ENCODE measurements at places on chromosomes 3 and 15.

GRCh38 chr15:101025896-101026631 lies 106.9 kb downstream of the LRRK1 start:
- peak; percentile 52 for DNase-seq

DNA sequence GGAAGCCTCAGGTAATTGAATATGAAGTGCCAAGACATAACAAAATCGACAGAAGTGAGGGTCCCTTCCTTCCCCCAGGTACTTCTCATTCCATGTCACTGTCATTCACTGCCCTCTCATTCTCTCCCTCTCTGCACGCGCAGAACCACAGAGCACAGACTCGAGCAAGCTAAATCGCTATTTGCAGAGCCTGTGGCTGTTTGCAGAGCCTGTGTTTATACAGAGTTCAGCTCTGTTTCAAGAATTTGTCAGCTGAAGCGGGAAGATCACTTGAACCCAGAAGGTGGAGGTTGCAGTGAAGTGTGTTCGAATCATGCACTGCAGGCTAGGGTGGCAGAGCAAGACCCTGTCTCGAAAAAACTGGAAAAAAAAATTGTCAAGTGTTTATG lies 2.5 kb downstream of the VILL start:
- DNase-seq: no peak

DNA sequence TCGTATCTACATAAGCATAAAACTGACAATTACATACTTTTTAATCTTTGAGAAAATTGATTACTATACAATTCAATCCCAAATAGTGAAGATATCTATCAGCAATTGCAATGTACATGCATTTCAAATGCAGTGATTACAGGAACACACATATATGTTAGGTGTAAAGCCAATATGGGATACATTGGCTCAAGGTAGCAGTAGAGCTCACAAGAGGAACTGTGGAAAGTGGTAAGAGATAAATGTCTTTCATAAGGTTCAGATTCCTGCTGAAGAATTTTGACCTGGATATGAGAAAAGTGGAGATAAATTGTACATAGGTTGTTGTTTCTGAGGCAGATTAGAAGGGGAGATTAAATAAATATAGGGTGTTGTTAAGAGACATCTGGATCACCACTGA lies 1280.5 kb downstream of the OTOL1 start:
- DNase-seq: no peak

GRCh38 chr3:153172796-153173757 lies 11.1 kb downstream of the RAP2B start:
- DNase-seq: no peak

DNA sequence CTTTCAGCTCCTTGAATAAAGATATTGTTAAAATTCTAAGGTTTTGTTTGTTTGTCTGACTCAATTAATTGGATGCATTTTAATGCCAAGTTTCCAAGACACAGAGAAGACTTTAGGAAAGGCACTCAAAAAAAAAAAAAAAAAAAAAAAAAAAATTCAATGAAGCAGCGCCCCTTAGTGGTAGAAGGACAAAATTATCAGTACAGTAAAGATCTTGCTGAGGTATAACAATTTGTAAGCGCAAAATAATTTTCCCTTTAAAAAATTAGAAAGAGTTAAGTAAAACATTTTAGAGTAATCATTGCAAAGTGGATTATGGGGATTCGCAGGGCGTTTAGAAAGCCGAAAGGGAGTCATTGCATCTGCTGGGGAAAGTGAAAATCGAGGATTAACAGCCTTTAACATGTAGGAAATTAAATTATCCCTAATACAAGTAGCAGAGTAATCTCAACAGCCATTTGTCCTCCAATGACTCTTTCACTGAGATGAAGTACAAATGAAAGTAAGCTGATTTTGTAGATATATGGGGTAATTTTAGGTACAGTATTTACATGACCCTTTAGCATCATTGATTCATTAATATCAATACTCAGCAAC lies 5.8 kb upstream of the DIS3L start:
- DNase-seq: no peak

DNA sequence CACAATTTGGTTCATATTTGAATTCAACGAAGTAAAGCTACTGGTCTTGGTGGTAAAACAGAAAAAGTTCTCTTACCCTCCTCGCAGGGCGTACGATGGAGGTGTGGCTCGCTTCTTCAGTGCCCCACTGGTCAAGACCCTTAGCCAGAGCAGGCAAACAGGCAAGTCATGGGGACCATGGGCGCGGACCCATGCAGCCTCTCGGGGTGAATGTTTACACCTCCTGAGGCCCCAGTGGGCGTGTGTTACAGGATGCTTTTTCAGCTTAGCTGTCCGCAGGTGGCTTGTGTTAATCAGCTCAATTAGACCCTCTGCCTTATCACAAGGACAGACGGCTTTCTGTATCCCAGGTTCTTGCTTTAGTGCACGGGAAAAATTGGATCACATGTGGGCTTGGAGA lies 991.8 kb downstream of the GBE1 start:
- DNase-seq: no peak

GRCh38 chr3:34155108-34155507 lies 356.7 kb downstream of the PDCD6IP start:
- no peak for DNase-seq

- no peak for DNase-seq
Observed at GRCh38 chr15:50067254-50067653, 51.8 kb downstream of the ATP8B4 start.

- DNase-seq: no peak
Observed at GRCh38 chr3:194139814-194140391, 4.0 kb downstream of the HES1 start.

DNA sequence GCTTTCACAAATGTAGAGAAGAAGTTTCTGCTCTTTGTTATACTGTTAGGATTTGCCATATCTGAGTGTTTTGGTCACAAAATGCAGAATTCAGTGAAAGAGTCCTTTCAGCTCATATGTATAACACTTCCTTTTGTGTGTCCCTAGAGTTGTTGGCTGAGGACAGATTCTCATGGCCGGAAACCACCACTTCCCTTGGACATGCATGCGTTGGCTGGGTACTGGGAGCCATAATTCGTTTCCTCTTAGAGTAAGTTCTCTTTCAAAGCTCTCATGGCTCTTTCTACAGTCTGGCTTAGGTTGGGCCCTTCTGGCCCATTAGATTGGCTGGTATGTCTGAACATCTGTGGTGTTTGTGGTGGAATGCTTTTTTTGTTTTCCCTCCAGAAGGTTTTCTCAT lies 298.5 kb downstream of the DIPK2A start:
- no peak for DNase-seq

GRCh38 chr15:70538278-70538677 lies 225.1 kb downstream of the UACA start:
- no peak for DNase-seq

- no peak for DNase-seq
Observed at GRCh38 chr3:14875411-14876175, 56.8 kb downstream of the FGD5 start.

DNA sequence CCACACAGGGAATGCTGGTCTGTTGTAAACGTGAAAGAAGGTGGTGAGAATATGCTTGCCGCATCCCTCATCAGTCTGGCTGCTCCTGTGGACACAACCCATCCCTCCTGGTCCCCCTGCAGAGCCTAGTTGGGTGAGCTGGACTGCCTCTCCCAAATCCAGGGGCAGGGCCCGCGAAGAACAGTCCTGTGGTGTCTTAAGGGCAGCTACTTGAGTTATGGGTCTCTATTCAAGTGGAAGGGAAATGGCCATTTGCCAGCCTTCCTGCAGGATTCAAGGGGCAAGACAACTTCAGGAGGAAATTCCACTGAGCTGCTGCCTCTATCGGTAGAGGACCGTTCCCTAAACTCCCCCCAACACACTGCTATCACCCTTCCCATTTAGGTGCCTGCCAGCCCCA lies 98.9 kb downstream of the IQSEC1 start:
- DNase-seq: no peak

GRCh38 chr15:38212729-38213351 lies 39.8 kb upstream of the SPRED1 start:
- DNase-seq: no peak

- no peak for DNase-seq
Observed at GRCh38 chr3:16404349-16404895, 109.1 kb downstream of the RFTN1 start.

GRCh38 chr15:70100474-70101341 lies 3.0 kb upstream of the TLE3 start:
- DNase-seq: peak; percentile 79

- no peak for DNase-seq
Observed at GRCh38 chr3:120052225-120052624, 42.0 kb downstream of the GSK3B start.

GRCh38 chr3:17840651-17841050 lies 98.2 kb upstream of the TBC1D5 start:
- DNase-seq: no peak

GRCh38 chr15:29138260-29138659 lies 131.4 kb downstream of the NSMCE3 start:
- no peak for DNase-seq

DNA sequence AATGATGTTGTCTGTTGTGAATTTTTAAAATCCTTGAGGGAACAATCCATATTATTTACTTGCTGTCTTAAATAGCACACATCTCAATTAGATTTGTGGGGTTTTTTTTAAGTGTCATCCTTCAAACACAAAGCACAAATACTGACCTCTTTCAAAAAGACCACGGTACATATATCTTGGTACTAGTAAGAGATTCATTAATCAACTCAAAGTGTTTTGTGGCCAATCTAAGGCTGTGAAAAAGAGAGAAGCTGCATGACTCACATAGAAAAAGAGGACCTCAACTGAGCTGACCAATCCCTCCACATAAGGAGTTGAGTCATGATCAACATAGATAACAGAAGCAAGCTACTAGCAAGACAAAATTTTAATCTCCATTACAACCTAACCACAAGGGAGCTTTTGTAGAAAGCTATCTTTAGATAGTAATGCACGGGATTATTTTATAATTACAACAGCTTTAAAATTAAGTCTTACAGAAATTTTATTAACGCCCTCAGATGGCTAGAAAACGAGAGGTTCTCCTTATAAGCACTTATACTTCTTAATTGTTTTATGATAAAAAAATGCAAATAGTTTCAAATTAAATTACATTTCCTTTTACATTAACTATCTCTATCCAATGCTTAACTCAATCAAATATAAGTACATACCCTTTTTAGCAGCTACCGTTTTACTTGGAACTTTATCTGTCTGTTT lies 60.5 kb downstream of the TOP2B start:
- DNase-seq: no peak

DNA sequence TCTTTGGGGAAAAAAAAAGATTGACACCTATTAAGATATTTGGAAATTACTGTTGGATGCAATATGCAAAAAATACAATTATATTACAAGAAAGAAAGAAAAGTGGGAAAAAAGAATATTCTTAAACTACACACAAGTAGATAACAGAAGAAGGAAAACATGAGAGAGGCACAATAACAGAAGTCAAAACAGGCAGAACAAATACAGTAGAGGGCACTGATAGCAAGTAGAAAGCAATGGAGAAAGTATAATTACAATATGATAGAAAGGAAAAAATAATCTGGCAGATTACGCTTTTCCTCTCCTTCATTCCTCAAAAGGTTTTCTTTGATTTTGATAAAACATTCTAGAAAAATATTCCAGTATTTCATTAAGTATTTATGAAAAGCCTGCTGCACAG lies 72.1 kb downstream of the ADAM10 start:
- no peak for DNase-seq

GRCh38 chr15:96891046-96891445 lies 560.5 kb downstream of the NR2F2 start:
- no peak for DNase-seq

DNA sequence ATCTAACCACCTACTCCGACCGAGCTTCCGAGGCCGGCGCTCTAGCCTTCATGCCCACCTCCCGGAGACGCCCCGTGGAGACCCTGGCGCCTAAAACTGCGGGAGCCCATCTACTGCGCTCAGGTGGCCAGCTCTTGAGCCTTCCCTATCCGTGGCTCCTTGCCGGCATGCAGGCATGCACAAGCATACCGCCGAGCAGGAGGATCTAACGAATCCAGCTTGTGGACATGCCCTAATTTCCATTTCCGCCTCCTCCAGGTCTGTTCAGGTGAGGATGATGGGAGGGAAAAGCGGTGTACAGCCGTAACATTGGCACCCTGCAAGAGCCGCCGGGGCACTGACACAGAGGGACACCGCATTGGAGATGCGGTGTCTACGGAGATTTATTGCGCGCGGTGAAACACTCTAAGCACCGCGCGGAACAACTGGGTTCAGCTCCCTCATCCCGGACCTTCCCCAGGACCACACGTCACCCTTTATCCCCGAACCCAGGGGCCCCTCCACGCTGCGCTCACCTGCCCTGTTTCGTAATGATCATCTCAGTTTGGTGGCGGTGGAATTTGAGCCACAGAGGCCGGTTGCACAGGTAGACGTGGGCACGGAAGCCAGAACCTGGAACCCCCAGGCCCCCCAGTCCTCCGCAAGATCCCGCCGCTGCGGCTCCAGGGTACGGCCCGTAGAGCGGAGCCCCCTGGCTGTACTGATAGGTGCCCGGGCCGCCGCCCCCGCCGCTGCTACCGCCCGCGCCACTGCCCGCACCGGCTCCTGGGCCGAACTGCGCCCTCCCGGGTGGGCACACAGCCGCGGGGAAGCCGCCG lies 1.0 kb downstream of the EOMES start:
- DNase-seq: no peak

DNA sequence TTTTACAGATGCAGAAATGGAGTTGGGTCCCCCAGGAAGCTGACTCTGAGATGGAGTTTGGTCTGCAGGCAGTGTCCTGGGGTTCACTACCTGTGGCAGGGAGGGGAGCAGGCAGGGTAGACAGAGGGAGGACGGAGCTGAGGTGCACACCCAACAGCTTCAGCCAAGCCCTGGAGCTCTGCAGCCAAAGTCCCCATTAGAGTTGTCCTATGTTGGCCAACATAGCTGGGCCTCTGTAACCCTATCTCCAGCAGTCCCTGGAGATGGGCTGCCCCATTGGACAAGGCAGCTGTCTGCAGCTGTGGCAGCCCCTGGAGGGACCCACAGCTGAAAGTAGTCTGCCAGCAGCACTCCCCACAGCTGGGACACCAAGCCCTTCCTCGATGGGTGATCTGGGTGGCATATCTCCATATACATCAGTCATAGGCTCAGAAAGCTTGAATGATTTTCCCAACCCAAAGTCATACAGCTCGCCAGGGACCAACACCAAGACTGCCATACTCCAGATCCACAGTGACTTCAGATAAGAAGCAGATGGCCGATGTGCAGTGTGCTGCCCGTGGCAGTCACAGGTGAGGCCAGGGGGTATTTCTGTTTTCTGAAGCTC lies 31.9 kb downstream of the STARD5 start:
- DNase-seq: peak; percentile 31

DNA sequence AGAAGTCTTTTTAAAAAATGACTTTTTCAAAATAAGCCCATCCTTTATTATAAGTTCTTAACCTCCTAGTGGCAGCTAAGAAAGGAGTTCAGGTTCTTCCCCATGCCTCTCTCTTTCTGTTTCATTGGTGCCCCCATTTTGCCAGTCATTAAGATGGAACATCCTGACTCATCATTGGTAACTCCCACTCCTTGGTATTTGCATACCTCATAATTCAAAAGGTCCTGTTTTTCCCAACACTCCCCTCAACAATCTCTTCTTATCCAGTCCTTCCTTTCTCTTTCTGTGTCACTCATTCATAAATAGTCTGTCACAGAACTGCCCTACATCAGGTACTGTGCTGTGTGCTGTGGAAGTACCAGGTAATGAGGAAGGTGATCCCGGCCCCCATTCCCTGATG lies 394.0 kb downstream of the FOXP1 start:
- no peak for DNase-seq

GRCh38 chr3:173410849-173411248 lies 13.3 kb downstream of the NLGN1 start:
- DNase-seq: no peak

All from ascending aorta (tissue), 2 donors.